ENCODE measurements at places on chromosomes 6 and 20. TPM values are rescaled to one million over a fixed set of nuclear protein-coding genes. Genes with fewer than 3 reads are reported as not detected.

The IMPG1 gene
- polyA plus RNA-seq: not detected

DNA sequence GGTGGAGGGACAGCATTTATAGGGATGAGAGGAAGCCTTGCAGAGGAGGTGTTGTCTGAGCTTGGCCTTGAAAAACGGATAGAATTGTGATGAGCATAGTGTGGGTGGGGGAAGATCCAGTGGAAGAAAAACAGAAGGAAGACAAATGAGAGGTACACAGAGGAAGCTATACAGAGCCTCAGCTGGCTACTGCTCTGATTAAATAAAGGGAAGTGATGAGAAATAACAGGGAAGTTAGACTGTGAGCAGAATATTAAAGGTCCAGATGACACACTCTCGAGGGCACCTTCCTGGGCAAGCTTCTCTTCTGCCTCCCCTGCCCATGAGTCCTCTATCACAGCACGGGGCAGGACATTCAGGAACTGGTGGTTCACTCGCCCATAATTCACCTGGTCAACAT is 182.3 kb downstream of the KIF16B start:
- no peak for DNase-seq

GRCh38 chr6:150251566-150252186 is 108.8 kb downstream of the PPP1R14C start:
- no peak for DNase-seq

DNA sequence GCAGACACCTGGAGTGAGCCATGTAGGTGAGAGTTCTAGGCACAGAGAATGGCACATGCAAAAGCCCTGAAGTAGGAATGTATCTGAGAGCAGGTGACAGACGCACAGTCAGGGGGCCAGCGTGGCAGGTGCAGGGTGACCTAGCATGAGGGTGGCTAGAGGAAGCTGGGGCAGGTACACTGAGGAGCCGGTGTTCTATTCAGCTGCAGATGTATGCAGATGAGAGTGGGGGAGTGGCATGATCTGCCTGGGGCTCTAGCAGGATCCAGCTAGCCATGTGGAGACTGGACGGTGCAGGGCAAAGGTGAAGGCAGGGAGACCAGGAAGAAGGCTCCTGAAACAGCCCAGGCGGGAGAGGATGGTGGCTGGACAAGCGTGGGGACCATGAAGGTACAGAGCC is 10.7 kb downstream of the PEDS1 start:
- no peak for DNase-seq

DNA sequence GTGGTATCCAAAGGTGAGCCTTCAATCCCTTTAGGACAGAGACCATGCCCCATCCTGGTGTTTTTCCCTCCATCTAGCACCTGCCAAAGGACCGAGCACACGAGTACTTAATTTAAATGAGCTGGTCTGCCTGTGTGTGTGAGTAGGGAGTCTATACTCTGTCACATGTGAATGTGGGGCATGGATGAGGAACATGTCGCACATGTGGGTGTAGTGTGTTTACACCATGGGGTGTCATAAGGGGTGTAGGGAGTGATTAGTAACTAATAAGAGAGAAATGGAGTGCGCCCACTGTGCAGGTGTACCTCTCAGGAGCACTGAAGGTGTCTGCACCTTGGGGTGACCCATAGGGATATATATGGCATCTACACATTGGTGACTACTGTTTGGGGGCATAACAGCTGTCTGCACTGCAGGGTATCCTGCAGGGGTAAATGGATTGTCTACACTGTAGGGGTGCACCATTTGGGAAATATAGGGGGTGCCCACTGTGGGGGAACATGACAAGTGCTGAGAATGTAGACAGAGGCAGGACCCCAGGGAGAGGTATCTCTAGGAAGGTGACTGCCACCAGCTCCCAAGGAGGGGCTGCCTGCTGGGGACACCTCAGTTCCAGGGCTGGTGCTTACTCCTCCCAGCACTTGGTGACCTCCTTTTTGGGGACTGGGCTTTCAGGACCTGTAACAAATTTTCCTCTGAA is 53.5 kb downstream of the EBF4 start:
- DNase-seq: no peak

DNA sequence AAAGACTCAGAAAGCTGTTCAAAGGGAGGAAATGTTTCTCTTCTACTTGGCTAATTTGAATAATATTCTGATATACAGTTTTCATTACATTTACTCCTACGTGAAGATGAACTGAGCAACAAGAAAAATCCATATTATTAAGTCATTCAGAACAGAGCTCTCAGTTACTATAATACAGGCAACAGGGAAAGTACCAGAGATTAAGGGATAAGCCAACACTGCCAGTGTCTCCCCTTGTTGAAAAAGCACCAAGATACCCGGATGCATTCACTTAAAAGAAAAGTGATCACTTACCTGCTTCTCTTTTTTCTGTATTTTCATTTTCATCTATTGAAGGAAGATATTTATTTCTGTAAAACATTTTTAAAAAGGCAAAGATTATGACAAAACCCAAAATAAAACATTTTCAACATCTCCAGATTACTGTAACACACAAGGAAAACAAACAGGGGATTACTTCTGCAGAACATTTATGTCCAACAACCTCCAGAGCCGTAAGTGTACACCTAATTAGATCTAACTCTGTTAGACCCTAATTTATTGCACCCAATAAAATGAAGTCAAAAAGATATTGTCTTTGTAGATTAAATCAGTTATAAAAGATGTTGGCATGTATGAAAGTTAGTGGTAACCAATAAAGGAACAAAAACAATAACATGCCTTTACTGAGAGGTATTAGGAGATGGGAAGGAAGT is 67.0 kb downstream of the CHD6 start:
- DNase-seq: no peak

GRCh38 chr6:26225848-26226578 is 138.8 kb downstream of the HFE start:
- DNase-seq: no peak
